ENCODE measurements at places on chromosomes 11 and 22.

- peak; percentile 70 for DNase-seq
These were observed 39.4 kb downstream of the ABTB2 start for GRCh38 chr11:34318111-34319037.

- no peak for DNase-seq
These were observed 15.9 kb downstream of the MCAT start for GRCh38 chr22:43127166-43127908.

- peak; percentile 97 for DNase-seq
These were observed 82.9 kb downstream of the KIRREL3 start for GRCh38 chr11:126917531-126918204.

DNA sequence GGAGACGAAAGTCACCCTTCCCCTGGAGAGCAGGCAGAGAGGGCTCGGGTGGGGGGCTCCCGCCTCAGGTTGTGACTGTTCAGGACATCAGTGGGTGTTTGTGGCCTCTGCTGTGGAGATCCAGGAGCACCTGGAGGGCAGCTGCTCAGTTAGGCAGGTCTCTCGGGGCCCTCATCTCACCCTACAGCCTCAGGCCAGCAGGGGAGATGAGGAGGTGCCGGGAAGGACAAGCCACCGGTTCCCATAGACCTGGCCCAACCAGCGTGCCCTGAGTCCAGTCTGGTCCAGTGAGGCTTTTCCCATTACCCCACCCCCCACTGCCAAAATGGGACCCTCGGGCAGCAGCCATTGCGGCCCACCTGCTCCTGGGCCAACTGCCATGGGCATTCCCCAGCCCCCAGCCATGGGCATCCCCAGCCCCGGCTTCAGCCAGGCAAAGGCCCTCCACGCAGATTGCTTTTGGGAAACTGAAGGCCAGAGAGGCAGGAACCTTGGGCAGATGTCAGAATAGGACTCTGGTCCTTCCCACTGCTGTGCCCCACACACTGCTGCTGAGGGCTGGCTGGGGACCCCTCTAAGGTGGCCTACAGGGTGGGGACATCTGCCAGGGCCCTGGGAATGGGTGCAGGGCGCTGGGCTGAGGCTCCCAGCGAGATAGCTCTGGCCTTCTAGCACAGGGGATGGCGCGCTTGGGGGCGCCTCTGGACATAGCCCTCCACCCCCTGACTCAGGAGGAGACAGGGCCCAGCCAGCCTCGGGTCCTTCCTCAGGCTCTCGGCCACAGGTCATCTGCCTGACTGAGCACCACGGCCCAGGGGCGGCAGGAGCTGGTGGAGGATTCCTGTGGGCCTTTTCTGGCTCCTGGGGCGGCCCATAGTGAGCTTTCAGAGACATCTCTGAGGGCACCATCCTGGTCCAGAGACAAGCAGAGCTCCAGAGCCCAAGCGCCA is 4.8 kb downstream of the PIM3 start:
- no peak for DNase-seq

DNA sequence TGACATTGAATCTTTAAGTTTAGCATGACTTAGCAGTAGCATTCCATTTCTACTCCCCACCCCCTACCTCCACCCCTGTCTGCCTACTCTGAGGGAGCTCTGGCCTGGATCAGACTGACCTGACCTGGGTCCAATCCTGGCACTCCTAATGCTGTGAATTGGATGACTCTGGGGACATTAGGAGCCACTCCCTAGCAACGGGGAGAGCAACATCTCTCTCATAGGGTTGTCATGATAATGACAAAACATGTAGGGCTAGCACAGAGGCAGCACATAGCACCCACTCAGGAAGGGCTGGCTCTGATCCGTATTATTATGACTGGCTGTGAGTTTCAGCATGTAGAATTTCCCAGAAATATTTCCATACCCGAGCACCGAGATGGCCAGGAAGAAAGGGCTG is 40.5 kb downstream of the CABIN1 start:
- no peak for DNase-seq

- DNase-seq = no peak
These were observed 22.9 kb downstream of the RAB38 start for GRCh38 chr11:88152381-88152780.

GRCh38 chr22:25659413-25659812 is 82.6 kb upstream of the MYO18B start:
- no peak for DNase-seq

DNA sequence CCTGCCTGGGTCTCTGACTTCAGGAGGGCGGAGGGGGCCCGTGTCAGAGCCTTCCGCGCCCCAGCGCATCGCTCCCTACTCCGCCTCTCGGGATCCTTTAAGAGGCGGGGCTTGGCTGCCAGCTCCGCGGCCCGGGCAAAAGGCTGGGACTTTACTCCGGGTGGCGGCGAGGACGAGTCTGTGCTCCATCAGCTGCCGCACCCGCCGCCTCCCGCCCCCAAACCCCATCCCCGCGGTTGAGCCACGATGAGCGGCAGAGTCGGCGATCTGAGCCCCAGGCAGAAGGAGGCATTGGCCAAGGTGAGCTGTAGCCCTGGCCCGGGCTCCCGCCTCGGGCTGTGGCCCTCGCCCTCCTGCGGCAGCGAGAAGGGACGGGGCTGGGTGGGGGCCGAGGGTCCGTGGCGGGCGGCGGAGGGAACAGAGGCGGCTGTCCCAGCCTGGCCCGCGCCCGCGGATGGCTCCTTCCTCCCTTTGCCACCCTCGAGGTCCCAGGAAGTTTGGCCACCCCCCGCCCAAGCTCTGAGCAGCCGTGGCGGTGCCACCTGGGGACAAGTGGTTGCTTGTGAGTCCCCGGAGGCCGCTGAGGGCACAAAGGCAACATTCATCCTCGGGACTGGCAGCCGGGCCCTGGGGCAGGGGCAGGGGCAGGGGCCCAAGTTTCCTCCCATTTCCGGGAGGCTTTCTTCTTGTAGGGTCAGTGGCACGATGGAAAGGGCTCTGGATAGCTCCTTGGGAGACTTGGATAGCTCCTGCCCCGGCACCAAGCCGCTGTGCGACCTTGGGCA is at the start of gene SEC14L2:
Gene SEC14L2 (plus strand): TSS at position 148 of the 785 bp plus-strand sequence. CDS start 99 bp downstream, at position 247.
- DNase-seq = peak; percentile 56

- DNase-seq = no peak
These were observed 44.9 kb upstream of the TH start for GRCh38 chr11:2216400-2217064.

DNA sequence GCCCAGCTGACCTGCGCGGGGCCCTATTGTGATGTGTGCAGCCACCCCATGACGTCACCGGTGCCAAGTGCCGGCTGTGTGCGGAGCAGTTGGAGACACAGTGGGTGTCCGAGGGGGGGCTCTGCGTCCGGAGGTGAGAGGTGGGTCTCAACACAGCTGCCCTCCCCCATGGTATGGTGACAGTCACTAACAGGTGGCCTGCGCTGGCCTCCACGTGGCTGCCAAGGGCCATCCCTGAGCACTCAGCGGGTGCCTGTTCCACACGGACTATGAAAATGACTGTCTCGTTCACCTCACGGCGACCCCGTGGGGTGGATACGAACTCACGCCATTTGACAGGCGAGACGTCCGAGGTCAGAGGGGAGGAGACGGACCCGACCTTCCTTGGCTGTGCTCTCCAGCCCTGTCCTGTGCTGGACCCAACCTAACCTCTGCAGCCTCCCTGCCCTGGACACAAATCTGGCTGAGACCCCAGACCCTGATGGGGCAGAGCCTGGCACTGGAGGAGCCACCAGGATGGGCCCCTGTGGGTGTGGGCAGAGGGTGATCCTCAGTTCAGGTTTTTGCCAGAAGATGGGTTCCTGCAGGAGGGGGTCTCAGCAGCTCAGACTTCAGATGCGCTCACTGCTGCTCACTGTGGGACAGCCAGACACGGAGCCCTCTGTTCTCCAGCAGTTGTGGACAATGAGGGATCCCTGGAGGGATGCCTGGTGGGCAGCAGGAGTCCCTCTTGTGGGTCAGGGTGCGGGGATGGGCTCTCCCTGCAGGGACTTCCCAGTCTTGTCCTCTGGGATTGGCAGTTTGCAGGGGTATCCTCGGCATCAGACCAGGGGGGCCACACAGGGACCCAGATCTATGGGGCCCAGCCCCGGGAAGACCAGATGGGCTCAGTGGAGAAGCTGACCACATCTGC is 6.3 kb downstream of the HRAS start:
- no peak for DNase-seq

DNA sequence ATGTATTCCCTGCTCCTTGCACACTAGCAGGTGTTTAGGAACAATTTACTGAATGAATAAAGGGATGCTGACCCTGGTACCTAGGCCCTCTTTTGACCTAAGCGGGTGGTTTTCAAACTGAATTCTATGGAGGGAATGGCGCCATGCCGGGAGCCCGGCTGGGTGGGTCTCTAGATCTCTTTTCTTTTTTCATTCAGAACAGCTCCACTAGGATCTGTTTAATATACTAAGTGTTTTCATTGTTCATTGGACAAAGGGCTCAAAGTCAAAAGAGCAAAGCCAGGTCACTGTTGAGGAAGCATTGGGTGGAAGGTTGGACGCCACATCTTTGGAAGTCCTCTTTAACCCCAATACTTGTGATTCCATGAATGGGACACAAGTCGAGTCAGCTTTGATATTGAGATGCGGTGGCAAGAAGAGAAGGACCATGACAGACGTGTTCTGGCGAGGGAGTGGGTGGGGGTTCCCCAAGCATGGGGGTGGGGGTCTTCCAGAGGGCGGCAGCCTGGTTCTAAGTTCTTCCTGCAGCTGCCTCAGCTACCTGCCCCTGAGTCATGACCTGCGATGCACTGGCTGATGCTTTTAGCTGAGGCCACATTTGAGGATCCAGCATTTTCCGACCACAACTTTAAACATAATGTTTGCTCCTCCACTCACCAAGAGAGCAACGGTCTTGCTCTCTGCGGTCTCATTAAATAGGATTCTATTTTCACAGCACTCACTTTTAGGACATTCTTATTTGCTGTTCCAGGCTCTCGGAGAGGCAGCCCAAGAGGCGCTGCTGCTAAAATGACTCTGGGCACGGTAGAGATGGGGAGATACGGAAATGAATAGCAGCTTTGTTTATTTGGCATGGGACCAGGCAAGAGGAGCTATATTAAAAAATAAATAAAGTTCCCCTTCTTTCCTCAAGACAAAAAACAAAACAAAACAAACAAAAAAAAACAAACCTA is 100.6 kb downstream of the FBXO7 start:
- no peak for DNase-seq

DNA sequence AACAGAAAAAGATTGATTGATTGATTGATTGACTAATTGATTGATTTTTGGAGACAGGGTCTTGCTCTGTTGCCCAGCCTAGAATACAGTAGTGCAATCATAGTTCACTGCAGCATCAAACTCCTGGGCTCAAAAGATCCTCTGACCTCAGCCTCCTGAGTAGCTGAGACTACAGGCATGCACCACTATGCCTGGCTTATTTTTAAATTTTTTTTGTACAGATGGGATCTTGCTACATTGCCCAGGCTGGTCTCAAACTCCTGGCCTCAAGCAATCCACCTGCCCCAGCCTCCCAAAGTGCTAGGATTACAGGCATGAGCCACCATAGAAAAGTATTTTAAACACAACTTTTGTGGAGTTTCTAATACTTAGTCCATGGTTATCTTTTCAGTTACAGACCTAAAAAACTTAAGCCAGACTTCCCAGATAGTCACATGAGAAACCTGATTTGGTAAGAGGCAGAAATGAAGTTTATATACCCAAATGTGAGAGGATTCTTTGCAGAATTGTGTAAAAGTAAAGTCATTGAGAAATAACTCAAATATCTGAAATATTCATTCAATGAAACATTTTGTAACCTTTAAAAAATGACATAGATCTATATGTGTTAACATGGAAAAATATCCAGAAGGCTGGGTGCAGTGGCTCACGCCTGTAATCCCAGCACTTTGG is 186.5 kb downstream of the SWAP70 start:
- DNase-seq = no peak
